Effector memory CD4-positive, alpha-beta T cell (primary cell): ENCODE measurements at places on chromosomes 3 and 15.

DNA sequence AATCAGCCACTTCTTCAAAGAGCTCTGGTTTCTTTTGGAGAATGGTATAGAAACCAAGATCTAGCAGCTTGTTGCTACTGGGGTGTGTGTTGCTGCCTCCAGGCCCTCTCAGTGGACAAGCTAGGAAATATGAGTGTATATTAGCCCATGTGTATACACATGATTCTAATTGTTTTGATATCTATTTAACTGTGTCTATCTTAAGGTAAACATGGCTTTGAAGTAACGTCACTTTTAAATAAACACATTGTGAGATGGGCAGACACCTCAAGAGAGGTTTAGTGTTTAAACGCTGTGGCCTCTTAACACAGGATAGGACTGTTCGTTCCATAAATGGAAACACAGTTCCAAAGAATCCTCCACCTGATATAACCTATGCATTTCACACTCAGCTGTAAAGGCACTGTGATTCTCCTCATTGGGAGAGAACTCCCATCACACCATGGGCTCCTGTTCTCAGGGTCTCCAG lies 87.0 kb downstream of the GMPS start:
- H3K27ac ChIP-seq, result no peak overlapping the region
- no peak overlapping the region for H3K4me3 ChIP-seq
- no peaks in the 10 kb centered on the region for H3K36me3 ChIP-seq
- DNase-seq, result no peak

- no peak overlapping the region for H3K4me3 ChIP-seq
- no peaks in the 10 kb centered on the region for H3K36me3 ChIP-seq
- no peak overlapping the region for H3K27ac ChIP-seq
- H3K4me1 ChIP-seq, result no peaks in the 10 kb centered on the region
Measured at GRCh38 chr3:194866236-194866635, 180.6 kb downstream of the FAM43A start.

- no peak overlapping the region for H3K27ac ChIP-seq
- no peaks in the 10 kb centered on the region for H3K4me1 ChIP-seq
- H3K4me3 ChIP-seq, result no peak overlapping the region
- no peaks in the 10 kb centered on the region for H3K36me3 ChIP-seq
Measured at GRCh38 chr3:135235541-135235940, 440.5 kb downstream of the EPHB1 start.

GRCh38 chr3:16148783-16149182 lies 25.7 kb upstream of the GALNT15 start:
- no peak overlapping the region for H3K27ac ChIP-seq
- H3K4me3 ChIP-seq, result no peak overlapping the region

- H3K27me3 ChIP-seq, result no peaks in the 10 kb centered on the region
- no peak for DNase-seq
- no peak overlapping the region for H3K4me3 ChIP-seq
- no peaks in the 10 kb centered on the region for H3K4me1 ChIP-seq
- no peak overlapping the region for H3K27ac ChIP-seq
Measured at GRCh38 chr15:72133211-72133610, 15.0 kb downstream of the SENP8 start.
